ENCODE measurements at places on chromosomes 5 and 9.

DNA sequence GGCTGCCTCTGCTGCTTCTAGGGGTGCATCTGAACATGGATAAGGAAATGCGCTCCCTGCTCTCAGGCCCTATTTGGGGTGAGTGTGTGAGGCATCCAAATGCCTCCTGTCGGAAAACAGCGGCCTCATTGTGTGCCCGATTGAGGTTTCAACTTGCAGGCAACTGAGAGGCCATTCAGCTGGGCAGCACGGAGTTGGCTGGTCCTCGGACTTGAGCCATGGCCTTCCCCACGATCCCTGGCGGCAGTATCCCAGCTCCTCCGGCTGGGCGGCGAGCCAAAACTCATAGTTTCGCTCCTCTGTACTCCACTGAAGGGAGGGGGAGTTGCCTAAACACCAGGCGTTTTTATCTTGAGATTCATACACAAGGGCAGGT, 597.3 kb upstream of the SGCD start:
- DNase-seq = no peak

DNA sequence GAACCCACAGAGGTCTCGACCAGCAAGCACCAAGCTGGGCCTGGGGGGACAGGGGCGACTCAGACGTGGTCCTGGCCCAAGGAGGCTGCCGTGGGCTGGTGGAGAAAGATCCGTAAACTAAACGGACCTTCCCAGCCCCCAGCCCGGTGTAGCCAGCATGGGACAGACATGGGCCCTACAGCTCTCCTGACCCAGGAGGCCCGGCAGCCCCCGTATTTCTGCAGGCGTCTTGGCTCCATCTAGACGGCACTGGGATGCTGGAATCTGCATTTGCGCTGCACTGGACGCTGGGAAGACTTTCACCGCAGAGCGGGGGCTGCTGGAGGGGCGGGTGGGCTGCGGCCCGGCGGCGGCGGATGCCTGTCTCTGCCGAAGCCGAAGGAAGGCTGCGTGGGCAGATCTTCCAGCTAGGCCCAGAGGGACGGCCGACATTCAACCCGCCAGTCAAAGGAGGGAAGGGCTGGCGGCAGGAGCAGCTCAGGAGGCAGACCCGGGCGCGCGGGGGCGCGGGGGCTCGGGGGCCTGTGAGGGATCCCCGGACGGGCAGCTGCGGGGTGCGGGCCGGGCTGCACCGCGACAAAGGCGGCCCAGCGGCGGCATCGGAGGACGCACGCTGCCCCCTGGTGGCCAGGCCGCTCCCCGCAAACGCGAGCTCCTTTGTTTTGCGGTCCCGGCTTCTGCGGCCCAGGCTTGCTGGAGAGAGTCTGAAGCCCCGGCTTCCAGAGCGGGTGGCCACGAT, 266.2 kb downstream of the NSG2 start:
- DNase-seq = peak; percentile 38

- DNase-seq = peak; percentile 96
Observed at GRCh38 chr5:91383027-91383955, at the start of gene ARRDC3. ARRDC3 (minus strand) TSS chr5:91383317; CDS start chr5:91383092, 225 bp downstream.

DNA sequence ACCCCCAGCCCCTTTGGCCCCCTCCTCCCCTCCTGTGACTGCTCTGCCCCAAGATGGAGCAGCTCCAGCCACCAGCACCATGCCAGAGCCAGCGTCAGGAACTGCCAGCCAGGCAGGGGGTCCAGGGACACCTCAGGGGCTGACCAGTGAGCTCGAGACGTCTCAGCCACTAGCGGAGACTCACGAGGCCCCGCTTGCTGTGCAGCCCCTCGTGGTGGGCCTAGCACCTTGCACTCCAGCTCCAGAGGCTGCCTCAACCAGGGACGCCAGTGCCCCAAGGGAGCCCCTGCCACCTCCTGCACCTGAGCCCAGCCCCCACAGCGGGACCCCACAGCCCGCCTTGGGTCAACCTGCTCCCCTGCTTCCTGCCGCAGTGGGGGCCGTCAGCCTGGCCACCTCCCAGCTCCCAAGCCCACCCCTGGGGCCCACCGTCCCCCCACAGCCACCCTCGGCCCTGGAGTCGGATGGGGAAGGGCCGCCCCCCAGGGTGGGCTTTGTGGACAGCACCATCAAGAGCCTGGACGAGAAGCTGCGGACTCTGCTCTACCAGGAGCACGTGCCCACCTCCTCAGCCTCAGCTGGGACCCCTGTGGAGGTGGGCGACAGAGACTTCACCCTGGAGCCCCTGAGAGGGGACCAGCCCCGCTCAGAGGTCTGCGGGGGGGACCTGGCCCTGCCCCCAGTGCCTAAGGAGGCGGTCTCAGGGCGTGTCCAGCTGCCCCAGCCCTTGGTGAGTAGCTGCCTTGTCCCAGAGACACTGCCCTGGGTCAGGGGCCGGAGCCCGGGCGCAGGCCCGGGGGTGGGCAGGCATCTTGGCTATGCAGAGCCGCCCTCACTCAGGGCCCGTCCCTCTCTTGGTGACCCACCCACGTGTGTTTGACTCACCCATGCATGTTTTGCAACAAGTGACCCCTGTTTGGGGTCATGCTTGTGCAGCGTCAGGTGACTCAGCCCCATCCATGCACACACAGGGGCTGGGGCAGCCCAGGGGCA, 105.2 kb downstream of the WNK2 start:
- no peak for DNase-seq

- DNase-seq = no peak
Observed at GRCh38 chr5:76679231-76679630, 36.7 kb upstream of the F2R start.
